M059J (cell line): ENCODE measurements at places on chromosomes 3 and 15. TPM values are rescaled to one million over a fixed set of nuclear protein-coding genes. Genes with fewer than 3 reads are reported as not detected.
A peak's percentile ranks its signal among the peaks of the same experiment; 100 is the strongest.

DNA sequence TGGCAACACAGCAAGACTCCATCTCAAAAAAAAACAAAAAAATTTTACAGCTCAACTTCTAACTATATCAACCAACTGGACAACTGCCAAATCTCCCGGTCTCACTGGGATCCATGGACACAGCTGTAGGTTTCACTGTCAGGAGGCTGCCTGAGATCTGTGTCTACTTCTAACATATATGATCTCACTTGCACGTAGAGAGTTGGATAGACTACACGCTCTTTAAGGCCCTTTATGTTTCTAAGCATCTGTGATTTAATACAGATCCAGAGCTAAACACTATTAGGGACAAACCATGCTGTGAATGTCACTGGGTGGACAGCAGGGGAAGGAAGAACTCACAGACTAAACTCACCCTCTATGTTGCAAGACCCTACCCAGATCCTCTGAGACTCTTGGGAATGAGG, 13.0 kb upstream of the APOD start:
- DNase-seq = no peak

DNA sequence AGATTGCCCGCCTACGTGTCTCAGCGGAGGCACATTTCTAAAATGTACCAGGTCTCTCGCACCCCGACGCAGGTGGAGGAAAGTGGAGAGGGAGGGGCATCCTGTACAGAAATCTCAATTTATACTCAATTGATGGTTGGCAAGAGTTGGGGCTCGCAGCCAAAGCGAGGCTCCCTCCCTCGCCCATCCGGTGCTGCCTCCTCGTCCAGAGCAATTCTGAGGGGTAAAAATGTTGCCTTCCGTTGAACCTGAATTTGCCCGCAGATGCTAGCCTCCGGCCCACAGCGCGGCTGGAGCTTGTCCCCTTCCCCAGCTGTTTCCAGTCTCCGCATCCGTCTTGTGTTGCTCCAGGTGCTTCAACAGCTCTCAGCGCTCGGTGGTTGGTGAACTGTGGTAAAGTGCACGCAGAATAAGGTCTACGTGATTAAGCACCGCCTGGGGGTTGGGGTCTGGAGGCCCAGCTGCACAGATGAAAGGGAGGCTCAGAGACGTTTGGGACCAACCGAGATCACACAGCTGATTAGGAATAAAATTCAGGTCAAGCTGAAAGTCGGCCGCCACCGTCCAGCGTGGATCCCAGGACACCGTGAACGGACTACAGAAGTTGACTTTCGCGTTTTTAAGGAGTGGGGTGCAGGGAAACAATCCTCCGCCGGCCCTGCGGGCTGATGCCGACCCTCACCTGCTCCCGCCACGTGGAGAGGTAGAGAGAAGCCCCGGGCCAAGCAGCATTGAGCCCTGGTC, 846 bp upstream of the POLG start:
- DNase-seq = no peak

Gene ZPLD1
- 0.20 TPM in 1 of 2 replicates, not detected in the other for total RNA-seq

DNA sequence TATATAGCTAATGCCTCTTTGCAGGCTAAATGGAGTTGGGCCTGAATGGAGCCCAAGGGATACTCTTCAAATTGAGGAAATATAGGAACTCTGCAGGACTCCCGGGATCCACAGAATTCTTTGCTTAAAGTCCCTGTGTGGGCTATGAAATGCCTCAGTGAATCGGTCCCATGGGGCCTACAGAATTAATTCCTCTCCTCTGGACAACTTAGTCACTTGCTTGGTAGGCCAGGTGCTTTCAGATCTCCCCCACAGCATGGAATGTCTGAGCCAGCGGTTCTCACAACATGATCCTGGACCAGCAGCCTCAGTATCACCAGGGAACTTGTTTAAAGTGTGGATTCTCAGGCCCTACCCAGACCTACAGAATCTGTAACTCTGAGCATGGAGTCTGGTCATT, 15.1 kb upstream of the PRICKLE2 start:
- no peak for DNase-seq

DNA sequence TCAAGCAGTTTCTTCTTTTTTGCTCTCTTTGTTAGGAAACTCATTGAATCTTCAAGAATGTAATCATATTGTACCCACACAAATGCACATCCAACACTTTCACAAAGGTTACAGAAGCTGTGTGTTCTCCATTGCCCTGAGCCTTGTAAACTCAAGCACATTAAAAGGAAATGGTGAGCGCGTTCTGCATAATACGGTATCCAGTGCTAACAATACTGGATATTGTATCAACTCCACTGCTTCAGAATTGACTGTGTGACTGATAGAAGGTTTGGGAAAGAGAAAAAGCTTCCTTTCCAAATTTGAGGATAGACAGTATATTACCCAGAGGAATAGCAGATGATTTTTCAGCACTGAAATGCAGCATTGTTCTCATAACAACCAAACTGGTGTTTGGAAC, 268.9 kb upstream of the RBMS3 start:
- DNase-seq = no peak

GRCh38 chr3:189202583-189202982, 30.8 kb downstream of the TPRG1 start:
- DNase-seq = peak; percentile 36

- no peak for DNase-seq
Measured at GRCh38 chr15:95394186-95395067, 936.1 kb upstream of the NR2F2 start.

GRCh38 chr15:43516801-43517353, 531 bp upstream of the MAP1A start:
- no peak for DNase-seq

DNA sequence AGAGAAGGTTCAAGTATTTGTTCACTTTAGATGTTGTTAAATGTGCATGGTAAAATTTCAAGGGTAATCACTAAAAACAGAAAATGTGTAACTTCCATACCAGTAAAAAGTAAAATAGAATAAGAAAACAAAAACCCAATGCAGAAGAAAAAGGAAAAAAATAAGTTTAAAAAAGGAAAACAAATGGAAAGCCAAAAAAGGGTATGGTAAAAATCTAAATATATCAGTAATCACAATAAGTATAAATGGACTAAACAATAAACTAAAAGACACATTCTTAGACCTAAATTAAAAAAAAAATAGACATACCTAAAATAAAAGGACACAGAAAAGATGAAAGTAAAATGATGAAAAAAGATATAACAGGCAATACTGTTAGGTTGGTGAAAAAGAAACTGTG, 9.5 kb upstream of the CLN6 start:
- no peak for DNase-seq

Gene ROPN1
- total RNA-seq = not detected in 2 replicates

Gene FAM107A
- total RNA-seq = 0.12 and 0.42 TPM in 2 replicates
